ENCODE measurements at places on chromosomes 12 and 14. TPM values are rescaled to one million over a fixed set of nuclear protein-coding genes. Genes with fewer than 3 reads are reported as not detected.

GRCh38 chr12:53696285-53696654 lies 20.4 kb upstream of the ATP5MC2 start:
- H3K27me3 ChIP-seq = peaks cover 51% of the 10 kb centered on the region
- H3K4me1 ChIP-seq = peaks cover 29% of the 10 kb centered on the region
- peak; percentile 98 for DNase-seq
- H3K36me3 ChIP-seq = no peaks in the 10 kb centered on the region
- peak overlapping the region; percentile 38 for H3K4me3 ChIP-seq

DNA sequence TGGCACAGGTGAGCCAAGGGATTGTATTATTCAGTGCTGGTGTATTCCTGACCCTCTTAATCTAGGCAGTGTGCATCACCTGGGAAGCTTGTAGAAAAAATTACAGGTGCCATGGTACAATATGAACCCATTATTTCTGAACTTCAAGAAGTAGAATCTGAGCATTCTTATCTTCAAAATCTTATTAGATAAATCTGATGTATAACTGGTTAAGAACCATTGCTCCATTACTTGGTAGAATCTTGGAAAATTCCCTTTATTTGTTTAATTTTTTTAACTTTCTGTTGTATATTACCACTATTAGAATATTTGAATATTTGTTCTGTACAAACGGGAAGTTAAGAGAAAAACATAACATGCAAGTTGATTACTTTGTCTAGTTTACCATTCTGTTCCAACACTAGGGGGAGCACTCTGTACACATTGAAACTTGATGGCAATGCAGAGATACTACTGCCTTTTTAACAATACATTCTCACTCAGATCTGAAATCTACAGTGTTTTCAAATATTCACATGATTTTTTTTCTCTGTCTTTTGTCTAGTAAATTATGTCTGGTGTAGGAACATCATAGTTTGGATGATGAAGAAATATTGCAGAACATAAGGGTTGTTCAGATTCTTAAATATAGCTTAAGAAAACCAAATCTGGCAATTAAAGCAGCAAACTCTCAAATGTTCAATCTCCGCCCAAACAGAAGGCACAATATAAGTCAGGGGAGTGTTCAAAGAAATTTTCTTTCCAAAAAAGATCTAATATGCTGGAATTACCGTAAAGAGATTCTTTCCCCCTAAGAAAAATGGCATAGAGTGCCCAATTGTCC lies 196.6 kb downstream of the PCNX1 start:
- DNase-seq = peak; percentile 35
- H3K4me1 ChIP-seq = peaks cover 5% of the 10 kb centered on the region
- no peak overlapping the region for H3K27ac ChIP-seq
- H3K27me3 ChIP-seq = no peaks in the 10 kb centered on the region
- H3K36me3 ChIP-seq = peaks cover 21% of the 10 kb centered on the region

- no peaks in the 10 kb centered on the region for H3K4me1 ChIP-seq
- no peaks in the 10 kb centered on the region for H3K27me3 ChIP-seq
- no peak overlapping the region for H3K27ac ChIP-seq
- H3K4me3 ChIP-seq = no peak overlapping the region
- no peaks in the 10 kb centered on the region for H3K36me3 ChIP-seq
Observed at GRCh38 chr12:61095111-61095510, 1165.1 kb upstream of the USP15 start.

DNA sequence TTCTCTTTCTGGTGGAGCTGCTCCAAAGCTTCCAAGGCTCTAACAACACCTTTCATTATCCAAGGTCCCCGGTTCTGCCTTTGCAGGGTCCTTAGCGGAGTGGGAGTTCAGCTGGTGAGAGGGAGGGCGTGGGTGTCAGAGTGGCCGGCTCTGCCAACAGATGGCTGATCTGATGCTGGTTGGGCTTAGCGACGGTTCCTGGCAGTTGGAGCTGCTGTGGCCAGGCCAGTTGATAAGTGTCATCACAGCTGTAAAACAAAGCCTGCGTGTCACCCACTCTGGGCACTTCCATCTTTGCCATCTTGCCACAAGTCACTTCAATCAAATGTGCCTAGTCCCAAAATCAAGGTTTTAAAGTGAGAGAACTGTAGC lies 36.3 kb downstream of the RIN3 start:
- no peak overlapping the region for H3K27ac ChIP-seq
- H3K4me3 ChIP-seq = no peak overlapping the region
- H3K4me1 ChIP-seq = peaks cover 11% of the 10 kb centered on the region
- H3K27me3 ChIP-seq = no peaks in the 10 kb centered on the region
- no peak for DNase-seq

GRCh38 chr14:98927986-98928385 lies 344.0 kb downstream of the BCL11B start:
- H3K27ac ChIP-seq = no peak overlapping the region
- DNase-seq = no peak
- H3K36me3 ChIP-seq = no peaks in the 10 kb centered on the region
- H3K27me3 ChIP-seq = no peaks in the 10 kb centered on the region
- H3K4me3 ChIP-seq = no peak overlapping the region

GRCh38 chr14:90726656-90727055 lies 89.6 kb downstream of the TTC7B start:
- H3K4me3 ChIP-seq = no peak overlapping the region
- peaks cover 10% of the 10 kb centered on the region for H3K36me3 ChIP-seq
- no peaks in the 10 kb centered on the region for H3K27me3 ChIP-seq
- peaks cover 28% of the 10 kb centered on the region for H3K4me1 ChIP-seq

DNA sequence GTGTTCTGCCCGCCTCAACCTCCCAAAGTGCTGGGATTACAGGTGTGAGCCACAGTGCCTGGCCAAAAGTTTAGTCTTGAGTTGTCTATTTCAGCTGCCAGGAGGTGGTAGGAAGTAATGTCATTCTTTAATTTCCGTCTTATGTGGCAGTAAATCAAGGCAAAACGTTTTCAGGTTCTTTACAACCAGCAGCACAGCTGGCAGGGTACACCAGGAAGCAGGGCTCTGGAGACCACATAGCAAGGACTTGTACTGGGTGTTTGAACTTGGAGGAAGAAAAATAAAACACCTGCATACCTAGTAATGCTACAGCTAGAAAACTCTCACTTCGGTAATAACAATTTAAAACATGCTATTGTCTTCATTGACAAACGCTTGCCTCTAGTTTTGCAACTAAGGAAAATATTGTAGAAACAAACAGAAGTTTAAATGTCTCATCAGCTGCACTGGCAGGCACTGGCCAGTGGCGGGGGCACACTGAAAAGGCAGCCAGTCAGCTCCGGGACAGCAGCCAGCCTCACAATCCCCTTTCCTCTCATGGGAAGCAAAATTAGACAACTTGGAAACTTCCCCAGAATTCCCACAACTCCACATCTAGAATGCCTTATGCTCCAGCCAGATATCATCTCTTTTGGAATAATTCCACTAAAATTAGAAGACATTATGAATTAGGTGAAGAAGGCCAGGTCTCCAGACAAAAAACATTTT lies 72.2 kb downstream of the CLIP1 start:
- no peak overlapping the region for H3K27ac ChIP-seq
- no peak overlapping the region for H3K4me3 ChIP-seq
- H3K36me3 ChIP-seq = peaks cover 50% of the 10 kb centered on the region
- H3K4me1 ChIP-seq = peaks cover 4% of the 10 kb centered on the region
- no peaks in the 10 kb centered on the region for H3K27me3 ChIP-seq

DNA sequence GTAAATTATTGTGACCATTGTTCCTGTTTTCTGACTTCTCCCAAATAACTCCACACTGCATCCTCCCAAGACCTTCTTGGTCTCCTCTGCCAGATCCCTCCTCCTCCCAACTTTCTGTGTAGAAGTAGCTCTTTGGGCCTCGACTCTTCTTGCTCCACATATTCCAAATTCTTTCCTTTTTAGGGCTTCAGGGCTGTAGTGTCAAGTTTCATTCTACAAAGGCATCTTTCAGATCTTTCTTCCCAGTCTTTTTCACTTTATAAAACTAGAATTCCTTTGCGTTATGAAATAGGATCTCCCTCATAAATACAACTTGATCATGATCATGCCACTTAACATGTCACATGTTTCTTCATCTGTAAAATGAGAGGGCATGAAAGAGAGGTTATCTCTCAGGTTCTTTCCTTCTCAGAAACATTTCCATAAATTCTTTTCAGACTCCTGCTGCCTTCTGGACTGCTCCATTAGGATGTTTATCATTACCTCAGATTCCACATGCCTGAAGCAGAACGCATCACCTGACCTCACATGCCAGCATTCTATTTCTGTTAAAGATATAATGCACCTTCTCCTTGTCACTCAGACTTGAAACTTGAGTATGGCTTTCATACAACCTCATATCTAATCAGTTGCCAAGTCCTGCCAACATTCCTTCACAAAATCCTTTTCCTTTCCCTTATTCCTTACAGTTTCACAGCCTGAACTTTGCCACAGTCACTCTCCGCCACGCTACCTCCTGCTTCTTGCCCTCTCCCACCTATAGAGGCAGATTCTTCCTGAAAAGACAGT lies 8.5 kb downstream of the SLC38A1 start:
- no peaks in the 10 kb centered on the region for H3K36me3 ChIP-seq
- H3K4me1 ChIP-seq = no peaks in the 10 kb centered on the region
- H3K27ac ChIP-seq = peak overlapping the region; percentile 47
- DNase-seq = no peak
- no peak overlapping the region for H3K4me3 ChIP-seq

GRCh38 chr14:61153431-61153830 lies 127.7 kb downstream of the TMEM30B start:
- peak overlapping the region; percentile 65 for H3K27ac ChIP-seq
- peaks cover 17% of the 10 kb centered on the region for H3K4me1 ChIP-seq
- H3K4me3 ChIP-seq = no peak overlapping the region

DNA sequence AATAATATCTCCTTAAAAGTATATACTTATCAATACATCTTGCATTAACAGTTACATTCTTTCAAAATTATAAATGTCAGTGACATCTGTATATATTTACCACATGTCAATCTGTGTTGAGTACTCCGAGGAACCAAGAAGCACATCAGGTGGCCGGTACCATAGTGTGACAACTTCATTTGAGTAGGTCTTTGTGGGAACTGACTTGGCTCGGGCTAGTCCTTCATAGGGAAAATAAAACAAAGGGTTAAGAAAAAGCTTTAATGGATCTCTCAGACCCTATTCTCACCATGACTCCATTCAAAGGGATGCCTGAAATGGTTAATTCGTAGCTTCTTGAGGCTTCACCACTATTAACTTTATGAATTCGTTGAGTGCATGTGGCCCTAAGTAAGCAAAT lies 94.9 kb downstream of the ELK3 start:
- H3K27me3 ChIP-seq = no peaks in the 10 kb centered on the region
- no peaks in the 10 kb centered on the region for H3K4me1 ChIP-seq
- no peak for DNase-seq
- H3K4me3 ChIP-seq = no peak overlapping the region

GRCh38 chr14:53228966-53229365 lies 75.8 kb upstream of the DDHD1 start:
- H3K4me3 ChIP-seq = no peak overlapping the region
- H3K27ac ChIP-seq = no peak overlapping the region
- DNase-seq = no peak
- no peaks in the 10 kb centered on the region for H3K27me3 ChIP-seq
- H3K36me3 ChIP-seq = no peaks in the 10 kb centered on the region

GRCh38 chr14:25658988-25659387 lies 609.0 kb upstream of the STXBP6 start:
- H3K4me3 ChIP-seq = no peak overlapping the region
- H3K27me3 ChIP-seq = no peaks in the 10 kb centered on the region
- no peaks in the 10 kb centered on the region for H3K4me1 ChIP-seq
- H3K27ac ChIP-seq = no peak overlapping the region
- DNase-seq = peak; percentile 31

DNA sequence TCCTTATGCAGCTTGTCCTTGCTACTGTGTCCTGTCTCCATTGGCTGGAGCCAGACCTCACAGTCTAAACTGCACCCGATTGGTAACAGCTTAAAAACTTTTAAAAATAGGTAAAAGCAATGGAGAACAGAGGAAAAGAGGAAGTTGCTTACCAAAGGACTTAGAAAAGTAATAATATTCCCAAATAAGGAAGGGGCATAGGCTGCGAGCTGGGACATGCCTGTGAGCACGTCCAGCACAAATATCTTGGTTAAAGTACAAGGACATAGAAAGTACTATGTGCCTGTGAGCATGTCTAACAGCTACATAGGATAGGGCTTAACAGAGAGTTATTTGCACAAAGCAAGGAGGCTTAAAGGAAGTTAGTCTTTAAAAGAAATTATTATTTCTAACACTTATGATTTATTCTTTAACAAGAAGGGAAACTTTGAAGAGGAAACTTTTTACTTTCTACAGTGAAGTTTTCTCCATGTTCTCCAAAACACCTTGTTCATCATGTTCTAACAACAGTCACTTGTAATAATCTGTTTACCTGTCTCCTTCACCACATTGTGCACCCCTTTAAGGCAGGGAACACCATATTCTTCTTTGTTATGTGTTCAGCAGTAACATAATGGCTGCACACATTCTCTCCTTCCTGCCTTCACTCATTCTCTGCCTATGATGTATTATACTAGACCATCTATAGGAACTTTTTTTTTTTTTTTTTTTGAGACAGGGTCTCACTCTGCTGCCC lies 9.8 kb upstream of the UBE2N start:
- H3K27me3 ChIP-seq = no peaks in the 10 kb centered on the region
- H3K4me1 ChIP-seq = no peaks in the 10 kb centered on the region
- DNase-seq = no peak
- no peak overlapping the region for H3K4me3 ChIP-seq
- H3K36me3 ChIP-seq = no peaks in the 10 kb centered on the region
- H3K27ac ChIP-seq = no peak overlapping the region

DNA sequence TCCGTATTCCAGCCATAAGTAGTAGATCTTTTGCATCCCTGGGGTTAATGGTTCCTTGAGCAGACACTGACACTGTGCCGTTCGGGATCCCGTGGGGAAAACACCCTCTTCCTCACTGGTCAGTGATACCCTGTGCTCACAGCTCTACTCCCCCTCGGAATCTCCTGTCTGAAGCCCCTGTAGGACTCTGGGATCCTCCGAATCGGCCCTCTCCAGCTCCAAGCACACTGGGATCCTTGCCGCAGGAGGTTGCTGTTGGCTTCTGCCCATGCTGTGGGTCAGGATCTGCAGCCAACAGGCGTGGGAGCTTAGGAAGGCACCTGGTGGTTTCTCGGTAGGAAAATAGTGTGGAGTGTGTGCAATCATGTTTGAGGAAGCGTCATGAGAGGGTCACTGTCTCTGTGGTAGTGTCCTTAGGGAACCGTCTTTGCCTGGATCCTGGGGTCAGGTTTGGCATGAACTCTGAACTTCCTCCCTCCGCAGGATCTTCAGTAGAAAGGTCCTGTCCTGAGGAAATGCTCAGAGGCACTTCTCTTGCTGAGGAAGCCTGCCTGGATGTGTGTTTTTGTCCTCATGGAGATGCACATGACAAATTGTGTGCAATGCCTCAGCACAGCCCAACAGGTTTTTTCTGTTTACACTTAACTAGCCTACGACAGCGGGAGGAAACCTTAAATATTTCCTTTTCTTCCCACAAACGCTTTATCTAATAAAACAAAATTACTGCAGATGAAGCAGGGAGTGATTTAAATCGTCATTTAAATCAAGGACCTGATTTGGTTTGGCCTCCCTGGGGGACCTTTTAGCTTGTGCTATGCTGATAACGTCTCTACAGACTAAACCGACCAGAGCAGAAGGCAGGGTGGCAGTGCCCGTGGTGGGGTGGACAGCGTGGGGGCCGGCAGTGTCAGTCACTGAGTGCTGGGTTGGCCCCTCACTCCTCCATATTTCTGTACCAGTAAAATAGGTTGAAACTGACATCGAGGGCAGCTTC lies 18.7 kb downstream of the FBXL14 start:
- no peaks in the 10 kb centered on the region for H3K36me3 ChIP-seq
- H3K4me1 ChIP-seq = peaks cover 24% of the 10 kb centered on the region
- peaks cover 2% of the 10 kb centered on the region for H3K27me3 ChIP-seq

The SLC25A47 gene
- not detected for total RNA-seq

The TBC1D30 gene
- total RNA-seq = 19.6 TPM

The SYNDIG1L gene
- total RNA-seq = 8.7 TPM

The METTL1 gene
- 11.6 TPM for total RNA-seq

The SOCS2 gene
- total RNA-seq = 31.2 TPM

The DENND5B gene
- total RNA-seq = 44.4 TPM

The CHGA gene
- total RNA-seq = 32.2 TPM

The FGF23 gene
- 0.40 TPM for total RNA-seq

All from spinal cord (tissue), 10 donors.